ENCODE measurements at places on chromosomes 5 and 9.

DNA sequence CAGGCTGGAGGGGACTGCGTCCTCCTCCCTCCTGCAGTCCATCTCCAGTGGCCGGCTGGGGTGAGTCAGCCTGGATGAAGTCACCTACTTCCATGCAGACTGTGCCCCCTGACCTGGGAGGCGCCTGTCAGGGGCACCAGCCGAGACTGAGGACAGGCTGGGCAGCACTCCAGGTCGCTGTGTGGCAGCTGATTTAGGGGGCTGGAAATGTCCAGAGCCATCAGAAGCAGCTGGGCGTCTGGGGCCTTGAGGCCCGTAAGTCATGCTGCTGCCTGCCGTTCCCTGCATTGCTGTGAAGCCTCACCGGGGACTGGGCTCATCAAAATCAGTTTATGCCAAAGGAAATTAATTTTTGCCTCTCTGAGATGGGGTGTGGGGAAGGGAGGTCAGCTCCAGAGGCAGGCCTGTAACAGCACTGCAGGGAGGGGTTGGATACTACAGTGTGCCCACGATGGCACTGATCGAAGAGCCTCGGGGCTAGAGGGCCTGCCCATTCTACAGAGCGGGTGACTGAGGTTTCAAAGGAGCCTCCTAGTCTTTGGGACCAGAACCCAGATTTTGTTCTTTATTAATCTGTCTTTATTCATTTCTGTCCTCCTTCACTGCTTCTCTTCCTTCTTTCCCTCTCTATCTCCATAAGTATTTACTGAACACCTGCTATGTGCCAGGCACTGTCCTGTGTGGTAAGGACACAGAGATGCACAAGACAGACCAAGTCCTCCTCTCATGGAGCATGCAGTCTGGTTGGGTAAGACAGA is 70.4 kb upstream of the PSD2 start:
- no peak for DNase-seq

DNA sequence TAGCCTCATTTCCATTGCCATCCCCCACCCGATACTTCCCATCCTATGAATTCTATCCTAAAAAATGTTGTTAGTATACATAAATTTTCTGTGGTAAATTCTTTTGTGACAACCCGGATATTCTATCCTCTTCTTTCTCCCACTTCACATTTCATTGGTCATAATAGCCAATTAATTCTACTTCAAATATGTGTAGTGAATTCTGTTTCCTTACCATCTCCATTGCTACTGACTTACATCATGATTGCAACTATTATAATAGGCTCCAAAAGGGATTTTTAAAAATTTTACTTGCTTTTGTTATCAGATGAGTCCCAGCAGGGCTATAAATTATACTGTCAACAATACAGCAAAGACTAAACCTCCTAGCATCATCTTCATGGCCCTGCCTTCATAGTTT is 1326.8 kb downstream of the PTPRD start:
- DNase-seq: no peak

DNA sequence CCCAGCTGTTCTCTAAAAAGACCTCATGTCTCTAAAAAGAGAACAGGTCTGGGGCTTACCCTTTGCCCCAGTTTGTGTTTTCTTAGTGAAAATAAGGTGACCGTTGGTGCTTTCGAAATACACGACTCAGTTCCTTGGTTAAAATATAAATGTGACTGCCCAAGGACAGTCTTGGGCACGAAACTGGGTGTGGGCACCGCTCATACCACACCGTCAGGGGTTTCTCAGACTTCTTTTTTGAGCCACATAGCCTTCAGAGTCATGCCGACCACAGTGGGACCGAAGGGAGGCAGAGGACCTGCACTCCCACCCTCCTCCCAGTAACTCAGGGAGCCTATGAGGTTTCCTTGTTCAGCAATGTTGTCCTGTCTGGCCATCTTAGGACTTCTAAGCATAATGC is 6.5 kb downstream of the SNX18 start:
- no peak for DNase-seq

DNA sequence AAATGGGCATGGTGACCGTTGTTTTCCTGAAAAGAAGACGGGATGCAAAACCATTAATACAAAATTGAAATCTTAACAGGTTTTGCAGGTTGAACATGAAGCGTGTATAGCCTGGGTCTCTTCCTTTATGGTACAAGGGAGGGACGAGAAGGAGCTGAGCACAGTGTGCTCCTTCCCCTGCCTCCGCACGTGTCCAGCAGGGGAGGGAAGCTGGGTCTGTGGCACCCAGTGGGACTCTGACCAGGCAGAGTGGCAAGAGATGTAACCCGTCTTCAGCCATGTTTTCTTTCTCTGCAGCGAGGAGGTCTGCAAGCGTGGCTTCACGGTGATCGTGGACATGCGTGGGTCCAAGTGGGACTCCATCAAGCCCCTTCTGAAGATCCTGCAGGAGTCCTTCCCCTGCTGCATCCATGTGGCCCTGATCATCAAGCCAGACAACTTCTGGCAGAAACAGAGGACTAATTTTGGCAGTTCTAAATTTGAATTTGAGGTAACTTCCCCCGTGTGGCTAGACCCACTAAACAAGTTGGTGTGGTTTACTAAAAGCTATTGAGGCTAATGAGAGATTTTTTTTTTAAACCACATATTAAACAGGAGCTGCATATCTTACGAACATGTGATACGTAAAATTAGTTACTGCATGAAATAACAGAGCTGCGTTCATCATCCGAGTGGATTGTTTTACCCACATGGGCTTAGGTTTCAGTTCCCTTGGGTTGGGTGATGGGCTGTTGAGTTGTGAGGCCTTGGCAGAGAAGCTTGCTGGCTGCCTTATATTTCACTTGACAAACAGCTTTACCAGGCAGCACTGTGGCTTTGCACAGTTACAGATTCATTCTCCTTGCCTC is 143.7 kb downstream of the TRIO start:
- DNase-seq: no peak

DNA sequence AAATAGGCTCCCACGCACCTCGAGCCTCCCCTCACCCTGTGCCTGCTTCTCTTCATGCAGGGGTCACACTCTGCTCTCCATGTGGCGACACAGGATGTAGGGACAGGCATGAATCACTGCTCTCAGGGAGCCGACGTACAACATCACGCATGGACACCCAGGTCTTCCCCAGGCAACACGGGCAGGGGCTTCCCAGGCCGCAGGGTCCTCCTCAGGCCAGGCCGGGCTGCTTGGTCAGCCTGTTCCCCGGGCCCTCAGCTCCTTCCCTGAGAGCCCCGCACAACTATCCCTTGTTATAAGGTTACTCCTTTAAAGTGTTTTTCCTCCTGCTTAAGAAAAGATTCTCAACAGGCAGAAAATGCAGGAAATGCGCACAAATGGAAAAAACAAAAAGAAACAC is 1.1 kb downstream of the SLC6A18 start:
- DNase-seq: no peak

DNA sequence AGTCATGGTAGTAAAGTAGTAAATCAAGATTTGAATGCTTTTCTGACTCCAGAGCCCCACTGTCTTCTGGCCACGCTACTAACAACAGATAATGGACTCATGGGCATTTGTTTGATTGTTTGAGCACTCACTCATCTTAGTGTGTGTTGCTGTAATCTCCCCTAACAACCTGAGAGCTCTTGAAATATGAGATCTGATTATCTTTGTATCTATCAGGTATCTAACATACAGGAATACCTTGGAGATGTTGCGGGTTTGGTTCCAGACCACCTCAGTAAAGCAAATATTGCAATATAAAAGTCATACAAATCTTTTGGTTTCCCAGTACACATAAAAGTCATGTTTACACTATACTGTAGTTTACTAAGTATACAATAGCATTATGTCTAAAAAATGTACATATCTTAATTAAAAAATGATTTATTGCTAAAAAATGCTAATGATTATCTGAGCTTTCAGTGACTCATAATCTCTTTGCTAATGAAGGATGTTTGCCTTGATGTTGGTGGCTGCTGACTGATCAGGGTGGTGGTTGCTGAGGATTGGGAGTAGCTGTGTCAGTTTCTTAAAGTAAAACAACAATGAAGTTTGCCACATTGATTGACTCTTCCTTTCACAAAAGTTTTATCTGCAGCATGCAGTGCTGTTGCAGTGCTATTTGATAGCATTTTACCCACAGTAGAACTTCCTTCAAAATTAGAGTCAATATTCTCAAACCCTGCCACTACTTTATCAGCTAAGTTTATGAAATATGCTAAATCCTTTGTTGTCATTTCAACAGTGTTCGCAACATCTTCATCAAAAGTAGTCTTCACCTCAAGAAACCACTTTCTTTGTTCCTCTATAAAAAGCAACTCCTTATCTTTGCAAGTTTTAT is 92.2 kb downstream of the ZNF462 start:
- DNase-seq: no peak

GRCh38 chr9:93575796-93576257 is 557 bp upstream of the PHF2 start:
- DNase-seq: peak; percentile 48

DNA sequence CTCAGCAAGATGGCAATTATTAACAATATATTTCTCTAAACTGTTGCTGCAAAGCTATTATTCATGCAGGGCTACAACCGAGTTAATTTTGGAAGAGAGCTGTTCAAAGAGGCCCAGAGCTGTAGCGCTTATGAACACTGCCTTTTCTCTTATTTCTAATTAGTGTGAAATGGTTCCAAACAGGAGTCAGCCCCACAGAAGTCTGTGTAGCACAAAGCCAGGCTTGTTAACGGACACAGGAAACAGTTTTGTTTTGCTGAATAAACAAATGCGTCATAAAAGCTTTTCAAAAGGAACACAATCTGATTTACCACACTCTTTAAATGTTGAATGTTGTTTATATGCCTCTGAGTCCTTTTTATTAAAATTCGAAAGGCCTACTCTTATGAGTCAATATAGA is 396.5 kb downstream of the ANXA1 start:
- no peak for DNase-seq

GRCh38 chr9:673264-673965 is 168.1 kb upstream of the DMRT1 start:
- no peak for DNase-seq

DNA sequence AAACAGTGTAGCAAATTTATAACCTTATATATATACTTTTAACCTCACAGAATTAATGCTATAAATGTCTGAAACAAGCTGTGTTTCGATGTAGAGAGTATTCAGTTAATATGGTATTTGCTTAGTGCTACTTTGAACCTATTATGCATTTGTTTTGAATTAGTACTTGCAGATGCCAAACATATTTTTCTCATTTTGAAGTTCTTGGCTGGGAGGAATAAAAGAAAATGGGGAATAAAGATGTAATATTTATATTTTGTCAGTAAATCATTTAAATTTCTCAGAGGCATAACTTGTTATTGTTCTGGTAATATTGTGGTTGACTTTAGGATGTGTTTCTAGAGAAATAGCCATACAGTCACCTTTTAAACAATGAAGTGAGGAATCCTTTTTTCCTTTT is 175.9 kb upstream of the IZUMO3 start:
- DNase-seq: no peak

GRCh38 chr5:174371600-174372094 is 326.1 kb downstream of the NSG2 start:
- no peak for DNase-seq

DNA sequence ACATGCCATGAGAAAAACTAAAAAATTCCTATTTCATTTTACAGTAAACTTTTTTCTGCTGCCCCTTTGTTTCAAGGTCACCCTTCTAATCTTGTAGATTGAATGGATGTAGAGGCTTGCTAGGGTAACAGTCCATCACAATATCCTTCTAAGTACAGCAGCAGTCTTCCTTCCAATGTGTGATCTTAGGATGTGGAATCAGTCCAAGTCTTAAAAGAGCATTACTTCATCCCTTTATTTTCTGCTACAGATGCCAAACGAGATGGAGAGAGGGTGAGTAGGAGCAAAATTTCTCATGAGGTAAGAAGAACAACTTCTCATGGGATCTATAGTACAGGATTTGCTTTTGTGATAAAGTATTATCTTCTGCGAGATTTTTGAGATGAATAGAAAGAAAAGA is 704 bp upstream of the IL33 start:
- DNase-seq: no peak

DNA sequence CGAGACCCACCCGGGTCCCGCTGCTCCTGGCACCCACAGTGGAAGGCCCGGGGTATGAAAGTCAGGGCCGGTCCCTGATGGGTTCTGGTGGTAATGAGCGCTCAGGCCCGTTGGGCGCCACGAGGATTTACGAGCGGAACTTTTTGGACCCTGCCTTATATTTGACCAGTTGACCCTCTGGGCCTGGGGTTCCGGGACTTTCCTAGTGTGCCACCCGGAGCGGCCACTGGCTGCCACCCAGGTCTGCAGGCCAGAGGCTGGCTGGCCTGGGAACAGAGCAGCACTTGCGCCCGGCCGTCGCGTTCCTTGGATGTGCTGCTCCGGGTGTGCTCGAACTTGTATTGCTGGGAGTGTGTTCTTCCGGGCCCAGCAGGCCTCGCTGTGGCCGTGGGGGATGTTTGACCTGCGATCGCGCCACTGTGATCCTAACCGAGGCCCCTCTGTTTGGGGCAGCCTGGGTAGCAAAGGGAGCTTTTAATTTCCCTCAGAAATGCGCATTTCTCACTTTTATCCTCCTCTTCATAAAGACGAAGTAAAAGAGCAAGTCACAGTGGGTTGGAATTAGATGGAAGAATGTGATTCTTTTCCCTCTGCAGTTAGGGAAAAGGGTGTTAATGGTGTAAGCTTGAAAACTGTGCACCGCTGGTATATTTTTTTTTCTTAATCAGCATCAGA is 1.2 kb downstream of the F2RL1 start:
- peak; percentile 18 for DNase-seq

GRCh38 chr9:137411645-137412380 is 11.1 kb downstream of the EXD3 start:
- peak; percentile 77 for DNase-seq

DNA sequence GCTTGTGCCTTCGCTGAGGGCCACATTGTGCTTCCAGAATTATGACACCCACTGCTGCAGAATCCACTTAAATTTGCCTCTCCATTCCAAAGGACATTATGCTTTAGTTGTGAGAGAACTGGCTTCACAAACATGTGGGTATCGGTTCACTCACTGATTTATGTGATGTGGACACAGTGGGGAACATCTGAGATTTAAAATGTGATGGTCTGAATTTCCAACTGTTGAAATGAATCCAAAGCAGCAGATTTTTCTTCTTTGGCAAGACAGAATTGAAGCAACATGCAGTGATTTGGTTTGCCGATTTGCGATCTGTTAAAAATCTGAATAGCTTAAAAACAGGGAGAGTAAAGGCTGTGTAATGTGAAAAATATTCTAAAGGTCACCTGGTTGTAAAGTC is 20.3 kb downstream of the PCSK5 start:
- DNase-seq: no peak

DNA sequence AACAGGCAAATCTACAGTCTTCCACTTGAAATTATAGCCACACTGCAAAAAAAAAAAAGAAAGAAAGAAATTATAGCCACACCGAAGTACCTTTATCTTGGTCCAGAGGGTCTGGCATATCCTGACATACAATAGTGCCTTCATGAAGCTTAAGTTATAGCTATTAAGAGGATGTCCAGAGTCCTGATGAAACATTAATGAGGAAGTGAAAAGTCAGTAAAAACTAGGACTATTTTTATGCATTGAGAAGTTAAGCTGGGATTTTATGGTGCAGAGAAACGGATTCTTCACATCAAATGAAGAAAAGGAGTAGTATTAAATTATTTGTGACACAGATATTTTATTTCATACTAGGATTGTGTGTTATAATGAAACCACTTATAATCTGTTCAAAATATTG is 123.9 kb downstream of the SV2C start:
- no peak for DNase-seq
